ENCODE measurements at places on chromosomes 4 and X.

DNA sequence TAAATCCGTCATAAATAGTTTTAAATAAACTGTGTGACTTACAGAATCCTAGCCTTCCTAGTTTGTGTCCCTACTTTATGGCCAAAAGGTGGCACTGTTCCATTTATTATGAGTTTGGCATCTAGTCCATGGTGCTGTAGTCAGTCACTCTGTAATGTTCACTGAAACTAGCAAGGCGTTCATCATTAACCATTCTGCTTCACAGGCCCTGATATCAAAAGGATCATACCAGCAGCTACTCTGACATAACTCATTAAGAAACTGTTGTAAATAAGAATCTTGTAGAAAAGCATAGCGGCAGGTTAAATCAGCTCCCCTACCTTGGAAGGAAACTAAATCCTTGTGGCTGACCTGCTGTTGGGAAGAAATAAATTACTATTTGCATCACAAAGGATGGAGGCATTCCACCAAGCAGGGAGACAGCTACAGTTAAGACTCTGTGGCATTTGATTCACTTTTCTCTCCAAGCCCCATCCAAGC lies 919.6 kb upstream of the DIAPH2 start:
- peak; percentile 20 for DNase-seq

DNA sequence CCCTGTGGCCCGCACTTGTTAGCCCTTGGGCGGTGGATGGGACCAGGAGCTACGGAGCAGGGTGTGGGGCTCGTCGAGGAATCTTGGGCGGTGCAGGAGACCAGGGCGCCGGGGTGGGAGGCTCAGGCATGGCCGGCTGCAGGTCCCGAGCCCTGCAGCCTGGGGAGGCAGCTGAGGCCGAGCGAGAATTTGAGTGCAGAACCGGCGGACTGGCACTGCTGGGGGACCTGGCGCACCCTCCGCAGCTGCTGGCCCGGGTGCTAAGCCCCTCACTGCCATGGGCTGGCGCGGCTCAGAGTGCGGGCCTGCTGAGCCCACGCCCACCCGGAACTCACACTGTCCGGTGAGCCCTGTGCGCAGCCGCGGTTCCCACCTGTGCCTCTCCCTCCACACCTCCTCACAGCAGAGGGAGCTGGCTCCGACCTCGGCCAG lies 73.6 kb upstream of the TLL1 start:
- no peak for DNase-seq

DNA sequence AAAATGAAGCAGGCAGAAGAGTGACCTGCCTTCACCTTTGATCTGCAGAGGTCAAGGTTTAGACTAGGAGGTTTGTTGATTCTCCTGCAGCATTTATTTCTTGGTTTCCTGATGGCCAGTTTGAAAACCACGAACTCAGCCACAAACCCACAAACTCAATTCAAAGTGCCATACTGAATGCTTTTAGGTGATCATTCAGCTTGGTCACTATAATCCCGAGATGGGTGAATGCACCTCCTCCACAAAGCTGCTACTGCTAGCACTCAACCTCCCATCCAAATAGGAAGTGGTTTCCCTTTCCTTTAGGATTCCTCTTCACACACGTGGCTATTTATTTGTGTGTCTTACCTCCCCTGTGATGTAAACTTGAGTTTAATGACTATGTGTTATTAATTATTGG lies 225.2 kb downstream of the MID1 start:
- DNase-seq = no peak

DNA sequence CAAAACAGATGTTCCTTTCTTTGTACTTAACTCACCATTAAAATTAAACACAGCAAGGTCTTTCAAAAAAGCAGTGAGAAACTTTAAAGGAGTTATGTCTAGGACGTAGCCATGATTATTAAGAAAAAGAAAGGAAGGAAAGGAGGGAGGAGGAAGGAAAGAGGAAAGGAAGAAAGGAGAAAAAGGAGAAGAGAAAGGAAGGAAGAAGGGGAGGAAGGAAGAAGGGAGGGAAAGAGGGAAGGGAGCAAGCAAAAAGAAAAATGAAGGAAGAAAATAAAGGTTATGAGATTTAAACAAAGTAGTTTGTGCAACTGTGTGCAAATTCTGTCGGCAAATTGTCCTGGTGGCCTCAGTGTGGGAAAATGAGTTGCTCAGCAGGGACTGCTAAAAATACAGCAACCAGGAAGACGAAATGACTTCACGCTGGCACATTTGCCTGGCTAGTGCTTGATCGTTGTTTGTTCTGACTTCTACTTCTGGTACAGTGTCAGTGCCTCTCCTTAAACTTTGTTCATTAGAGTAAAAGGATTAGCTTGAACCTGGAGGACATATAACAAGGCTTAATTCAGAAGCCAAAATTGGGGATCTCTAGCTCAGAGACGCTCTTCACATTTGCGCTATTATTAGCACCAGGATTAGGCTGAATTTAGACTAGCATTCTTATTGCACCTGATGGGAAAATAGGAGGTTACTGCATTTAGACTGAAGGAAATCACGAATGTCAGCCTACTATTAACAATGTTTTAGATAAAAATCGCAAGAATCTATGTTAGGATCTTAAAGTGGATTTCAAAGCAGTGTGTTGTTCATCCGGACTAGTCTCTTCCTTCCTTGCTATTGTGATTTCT lies 81.2 kb downstream of the DCK start:
- no peak for DNase-seq

- DNase-seq = no peak
Measured at GRCh38 chr4:53558065-53558801, 33.1 kb downstream of the LNX1 start.

GRCh38 chrX:13965531-13965930 lies 64.2 kb downstream of the GEMIN8 start:
- no peak for DNase-seq

DNA sequence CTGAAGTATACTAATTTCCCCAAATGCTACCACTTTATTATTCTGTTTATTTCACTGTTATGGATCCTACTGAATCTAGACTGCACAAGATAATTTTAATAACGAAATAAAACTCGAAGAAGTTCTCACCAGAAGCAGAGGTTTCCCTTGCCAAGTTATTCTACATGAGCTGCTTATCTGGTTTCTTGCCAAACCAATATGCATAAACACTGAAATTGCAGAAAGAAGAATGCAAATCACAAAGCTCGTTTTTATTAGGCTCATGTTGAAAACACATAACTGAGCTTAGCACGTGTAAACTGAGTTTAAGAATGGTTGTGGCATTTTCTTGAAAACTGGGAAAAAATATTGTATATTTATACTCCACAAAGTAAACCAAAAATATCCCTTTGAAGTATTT lies 35.9 kb downstream of the GRID2 start:
- no peak for DNase-seq

DNA sequence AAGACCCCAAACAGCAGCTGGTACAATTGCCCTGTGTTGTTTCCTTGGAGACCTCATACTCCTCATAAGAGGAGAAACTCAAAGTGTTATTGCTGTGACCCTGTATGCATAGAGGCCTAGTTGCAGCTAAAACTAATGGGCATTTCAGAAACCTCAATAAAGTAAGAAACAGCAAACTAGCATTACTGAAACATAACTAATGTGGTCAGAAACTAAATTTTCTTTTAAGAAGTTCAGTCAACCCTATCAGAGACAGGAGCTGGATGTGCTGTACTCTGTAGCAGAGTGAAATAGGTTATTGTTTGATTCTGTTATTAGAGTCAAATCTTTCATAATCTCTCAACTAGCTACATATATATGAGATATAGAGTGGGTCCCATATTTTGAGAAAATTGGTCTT lies 257.5 kb upstream of the IRS4 start:
- no peak for DNase-seq

DNA sequence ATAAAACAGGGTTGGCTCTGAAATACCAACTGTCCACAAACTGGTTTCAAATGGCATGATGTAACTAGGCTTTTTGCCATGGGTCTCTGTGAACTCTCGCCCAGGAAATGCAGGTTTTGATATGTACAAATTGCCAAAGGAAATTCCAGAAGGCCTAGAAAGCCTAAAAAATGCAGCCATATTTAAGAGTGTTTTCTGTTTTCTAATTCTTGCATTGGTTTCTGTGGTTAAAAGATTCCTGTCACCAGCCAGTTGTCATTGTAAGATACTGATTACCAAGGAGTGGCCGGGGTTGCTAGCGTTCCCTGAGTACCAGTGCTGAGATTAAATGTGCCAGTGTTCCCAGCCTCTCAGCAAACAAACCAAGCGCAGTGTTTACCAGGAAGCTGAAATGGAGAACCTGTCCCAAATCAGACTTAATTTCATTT lies 53.9 kb upstream of the SORBS2 start:
- no peak for DNase-seq

GRCh38 chr4:61296144-61296543 lies 96.0 kb downstream of the ADGRL3 start:
- DNase-seq = no peak

GRCh38 chr4:113162089-113162488 lies 112.6 kb downstream of the ANK2 start:
- DNase-seq = no peak

GRCh38 chr4:25783126-25783525 lies 79.7 kb downstream of the SEL1L3 start:
- no peak for DNase-seq

- DNase-seq = no peak
Measured at GRCh38 chrX:119853444-119853843, 681 bp upstream of the UPF3B start.

GRCh38 chrX:107691024-107691448 lies 62.7 kb downstream of the PRPS1 start:
- DNase-seq = no peak

DNA sequence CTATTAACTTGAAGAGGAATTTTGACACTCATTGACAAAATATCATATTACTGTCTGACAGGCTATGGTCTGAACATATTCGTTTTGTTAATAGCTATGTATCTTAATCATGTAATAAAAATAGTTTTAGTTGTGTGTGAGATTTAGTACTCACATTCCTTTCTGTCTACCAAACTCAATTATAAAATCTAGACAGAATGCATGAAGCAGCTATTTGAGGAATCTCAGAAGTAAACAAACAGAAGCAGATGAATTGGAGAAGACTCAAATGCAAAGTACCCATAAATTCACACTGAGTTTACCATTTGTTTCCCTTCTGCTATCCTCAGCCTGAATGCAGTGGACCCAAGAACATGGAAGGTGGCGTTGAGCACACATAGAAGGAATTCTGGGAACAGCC lies 841.6 kb upstream of the AADAT start:
- DNase-seq = no peak

DNA sequence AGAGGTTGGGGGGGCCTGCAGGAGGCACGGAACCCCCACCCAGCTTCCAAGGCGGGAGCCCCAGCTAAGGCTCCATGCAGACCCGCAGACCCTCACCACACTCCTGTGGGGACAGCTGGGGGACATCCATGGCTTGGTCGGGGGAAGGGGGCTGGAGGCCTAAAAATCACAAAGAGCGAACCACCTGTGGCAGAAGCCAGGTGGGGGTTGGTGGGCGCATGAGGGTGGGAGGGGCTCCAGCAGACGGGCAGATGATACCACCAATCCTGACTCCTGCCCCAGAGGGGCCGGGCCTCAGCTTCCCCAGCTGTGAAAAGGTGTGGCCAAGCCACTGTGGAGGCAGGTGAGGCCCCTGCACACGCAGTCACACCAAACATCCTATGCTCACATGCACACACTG lies 111.6 kb downstream of the FAM53A start:
- DNase-seq = no peak

GRCh38 chr4:96630839-96631238 lies 790.9 kb downstream of the PDHA2 start:
- no peak for DNase-seq

- no peak for DNase-seq
Measured at GRCh38 chrX:44693255-44693654, 150.6 kb upstream of the DUSP21 start.

GRCh38 chr4:28774344-28774743 lies 1913.7 kb downstream of the STIM2 start:
- no peak for DNase-seq

GRCh38 chrX:101051153-101051548 lies 760 bp downstream of the TRMT2B start:
- no peak for DNase-seq

DNA sequence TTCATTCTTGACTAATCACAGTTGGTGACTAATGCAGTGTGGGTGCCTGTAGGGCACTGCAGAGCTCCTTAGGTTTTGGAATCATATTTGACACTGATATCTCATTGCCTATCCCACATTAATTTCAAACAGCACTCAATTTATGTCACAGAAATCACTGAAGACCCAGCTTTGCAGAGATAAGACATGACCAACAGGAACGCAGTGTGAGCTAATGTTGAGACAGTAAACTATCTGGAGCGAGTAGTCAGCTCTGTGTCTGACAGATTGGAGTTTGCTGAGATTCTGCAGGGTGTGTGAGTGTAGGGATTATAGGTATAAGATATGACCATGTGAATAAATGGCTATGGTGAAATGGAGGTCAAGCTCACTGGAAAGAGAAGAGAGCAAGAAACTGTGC lies 1586.1 kb upstream of the AGA start:
- no peak for DNase-seq

GRCh38 chr4:71860643-71861042 lies 76.8 kb upstream of the GC start:
- DNase-seq = no peak

GRCh38 chr4:93996895-93997294 lies 168.3 kb downstream of the ATOH1 start:
- DNase-seq = no peak

- DNase-seq = no peak
Measured at GRCh38 chrX:39936886-39937770, 160.6 kb downstream of the BCOR start.

DNA sequence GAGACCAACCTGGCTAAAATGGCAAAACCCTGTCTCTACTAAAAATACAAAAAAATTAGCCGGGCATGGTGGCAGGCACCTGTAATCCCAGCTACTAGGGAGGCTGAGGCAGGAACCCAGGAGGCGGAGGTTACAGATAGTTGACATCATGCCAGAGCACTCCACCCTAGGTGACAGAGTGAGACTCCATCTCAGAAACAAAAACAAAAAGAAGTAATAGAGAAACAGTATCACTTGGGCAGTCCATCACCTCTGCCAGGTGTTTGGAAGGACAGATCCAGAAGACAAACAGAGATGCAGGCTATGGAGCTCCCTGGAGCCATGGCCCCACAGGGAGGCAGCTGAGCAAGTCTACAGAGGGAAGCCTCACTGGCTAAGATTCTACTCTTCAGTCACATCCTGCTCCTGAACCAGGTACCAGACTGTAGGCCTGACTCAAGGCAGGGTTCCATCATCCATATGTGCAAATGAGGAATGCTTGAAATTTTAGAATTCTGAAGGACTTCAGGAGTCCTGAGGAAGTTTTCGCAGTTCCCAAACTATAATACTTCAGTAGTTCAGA lies 81.4 kb upstream of the CPEB2 start:
- no peak for DNase-seq

GRCh38 chrX:136021903-136022302 lies 36.7 kb downstream of the SLC9A6 start:
- DNase-seq = no peak

- DNase-seq = no peak
Measured at GRCh38 chrX:16786791-16787735, 797 bp downstream of the TXLNG start.

- DNase-seq = no peak
Measured at GRCh38 chr4:20487852-20488251, 212.4 kb upstream of the PACRGL start.

GRCh38 chr4:136281889-136282288 lies 1250.4 kb downstream of the PCDH18 start:
- no peak for DNase-seq

GRCh38 chr4:168150420-168151050 lies 58.2 kb downstream of the ANXA10 start:
- DNase-seq = no peak
